ENCODE measurements at places on chromosomes 3 and 15. TPM values are rescaled to one million over a fixed set of nuclear protein-coding genes. Genes with fewer than 3 reads are reported as not detected.

DNA sequence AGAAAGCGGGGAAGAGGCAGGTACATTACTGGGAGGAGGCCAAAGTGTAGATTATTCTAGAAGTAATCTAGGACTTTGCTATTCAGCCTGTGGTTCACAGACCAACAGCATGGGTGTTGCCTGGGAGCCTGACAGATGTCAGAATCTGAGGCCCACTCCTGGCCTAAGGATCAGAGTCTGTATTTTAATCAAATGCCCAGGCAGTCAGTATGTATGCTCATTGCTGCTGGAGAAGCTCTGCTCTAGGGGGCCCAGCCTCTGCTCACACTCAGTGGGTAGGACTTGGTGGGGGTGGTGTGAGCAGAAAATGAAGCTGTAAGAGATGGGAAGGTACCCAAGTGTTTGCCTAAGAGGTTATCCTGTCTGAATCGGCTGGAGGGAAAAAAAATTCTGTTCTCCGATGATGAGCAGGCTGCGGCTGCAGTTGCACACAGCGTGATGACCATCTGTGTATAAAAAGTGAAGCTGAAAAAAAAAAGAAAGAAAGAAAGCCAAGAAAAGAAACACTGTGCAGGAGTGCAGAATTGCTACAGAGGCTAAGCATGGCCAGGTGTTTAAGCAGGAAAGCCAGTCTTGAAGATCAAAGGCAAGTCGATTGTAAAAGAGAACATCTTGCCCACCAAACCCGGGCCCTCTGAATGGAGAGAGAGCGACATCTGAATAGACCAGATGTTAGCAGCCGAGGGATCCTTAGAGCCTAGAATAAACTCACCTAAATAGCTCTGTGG is 65.2 kb downstream of the EIF4E3 start:
- no peak for DNase-seq

DNA sequence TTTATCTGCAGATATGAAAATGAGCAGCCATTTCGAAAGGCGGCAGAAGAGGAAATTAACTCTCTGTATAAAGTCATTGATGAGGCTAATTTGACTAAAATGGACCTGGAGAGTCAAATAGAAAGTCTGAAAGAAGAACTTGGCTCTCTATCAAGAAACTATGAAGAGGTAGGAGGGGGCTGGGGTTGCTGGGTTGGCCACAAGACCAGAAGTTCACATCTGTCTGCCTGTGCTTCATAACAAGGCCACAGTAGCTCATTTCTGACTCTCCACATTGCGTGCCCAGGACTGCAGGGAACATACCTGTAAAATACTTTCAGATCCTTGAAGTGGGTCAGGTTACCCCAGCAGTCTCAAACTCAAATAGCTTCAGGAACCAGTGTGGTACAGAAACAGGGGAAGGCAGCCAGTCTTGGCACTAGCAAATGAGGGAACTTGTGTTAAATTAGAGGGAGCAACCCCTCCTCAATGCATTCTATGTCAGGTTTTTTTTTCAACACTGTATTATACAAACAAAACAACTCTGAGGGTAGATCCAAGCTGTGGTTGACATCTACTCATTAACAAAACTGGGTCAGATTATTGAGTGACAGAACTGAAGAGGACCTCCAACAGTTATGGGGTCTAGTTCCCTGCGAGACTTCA is 48.7 kb downstream of the BFSP2 start:
- DNase-seq = no peak

Gene LYZL4
- not detected for total RNA-seq

Gene BUB1B
- 141 TPM for total RNA-seq

Data from activated naive CD4-positive, alpha-beta T cell treated with anti-CD3 and anti-CD28 coated beads, Interleukin-2, amount 50 U/mL, for 72 hours (primary cell).